Activated B cell treated with CpG ODN at 0.5 μM for 24 hours (primary cell): ENCODE measurements at places on chromosomes 1 and 21. TPM values are rescaled to one million over a fixed set of nuclear protein-coding genes. Genes with fewer than 3 reads are reported as not detected.

DNA sequence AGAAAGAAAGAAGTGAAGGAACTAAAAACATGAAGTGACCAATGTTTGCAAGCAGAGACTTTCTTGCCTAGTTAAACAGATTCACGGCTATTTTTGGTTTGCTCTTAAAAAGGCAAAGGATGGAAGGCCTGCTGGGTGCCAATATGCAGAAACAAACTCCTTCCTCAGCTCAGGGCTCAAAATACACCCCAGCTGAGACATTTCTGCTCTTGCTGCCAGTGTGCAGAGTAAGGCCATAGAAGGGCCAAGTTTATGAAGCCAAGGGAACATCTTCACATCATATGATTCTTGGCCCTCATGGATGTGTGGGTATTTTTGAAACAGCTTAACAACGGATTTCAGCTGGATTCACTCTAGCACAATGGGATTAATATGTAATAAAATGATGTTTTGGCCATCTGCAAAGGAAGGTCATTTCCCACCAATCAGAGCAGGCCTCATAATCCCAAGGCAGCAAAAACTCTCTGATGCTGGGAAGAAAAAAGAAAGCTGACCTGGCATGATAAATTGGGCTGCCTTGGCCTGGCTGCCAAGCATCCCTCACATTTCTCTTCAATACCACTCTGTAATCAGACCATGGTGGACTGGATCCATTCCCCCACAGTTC lies 70.7 kb downstream of the CAPZB start:
- no peak for DNase-seq
- H3K27ac ChIP-seq: no peak overlapping the region
- peaks cover 52% of the 10 kb centered on the region for H3K4me1 ChIP-seq
- H3K27me3 ChIP-seq: no peaks in the 10 kb centered on the region

DNA sequence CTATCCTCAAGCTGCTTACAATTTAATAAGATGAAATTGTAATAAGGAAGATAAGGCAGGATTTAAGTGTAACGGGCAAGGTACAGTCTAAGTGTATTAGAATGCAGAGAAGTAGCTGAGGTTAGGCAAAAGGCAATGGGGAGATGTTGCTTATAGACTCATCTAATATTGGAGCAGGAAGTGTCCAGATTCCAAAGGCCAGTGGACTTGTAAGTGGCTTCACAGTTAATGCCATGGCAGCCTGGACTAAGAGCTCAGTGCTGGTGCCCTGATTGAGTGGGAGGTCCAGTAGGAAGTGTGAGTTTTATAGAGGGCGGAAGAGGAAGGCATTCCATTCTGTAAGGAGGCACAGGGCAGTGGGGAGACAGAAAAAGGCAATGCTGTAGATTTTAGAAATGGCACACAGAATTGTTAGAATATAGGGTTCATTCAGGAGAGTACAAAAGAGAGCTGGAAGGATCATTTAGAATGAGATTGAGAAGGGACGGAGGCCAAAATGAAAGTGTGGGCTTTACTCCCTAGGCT lies 12.6 kb downstream of the MAP3K21 start:
- H3K27me3 ChIP-seq: peaks cover 23% of the 10 kb centered on the region
- no peak overlapping the region for H3K4me3 ChIP-seq
- DNase-seq: no peak

LHX8 gene
- not detected in 2 replicates for total RNA-seq

DNA sequence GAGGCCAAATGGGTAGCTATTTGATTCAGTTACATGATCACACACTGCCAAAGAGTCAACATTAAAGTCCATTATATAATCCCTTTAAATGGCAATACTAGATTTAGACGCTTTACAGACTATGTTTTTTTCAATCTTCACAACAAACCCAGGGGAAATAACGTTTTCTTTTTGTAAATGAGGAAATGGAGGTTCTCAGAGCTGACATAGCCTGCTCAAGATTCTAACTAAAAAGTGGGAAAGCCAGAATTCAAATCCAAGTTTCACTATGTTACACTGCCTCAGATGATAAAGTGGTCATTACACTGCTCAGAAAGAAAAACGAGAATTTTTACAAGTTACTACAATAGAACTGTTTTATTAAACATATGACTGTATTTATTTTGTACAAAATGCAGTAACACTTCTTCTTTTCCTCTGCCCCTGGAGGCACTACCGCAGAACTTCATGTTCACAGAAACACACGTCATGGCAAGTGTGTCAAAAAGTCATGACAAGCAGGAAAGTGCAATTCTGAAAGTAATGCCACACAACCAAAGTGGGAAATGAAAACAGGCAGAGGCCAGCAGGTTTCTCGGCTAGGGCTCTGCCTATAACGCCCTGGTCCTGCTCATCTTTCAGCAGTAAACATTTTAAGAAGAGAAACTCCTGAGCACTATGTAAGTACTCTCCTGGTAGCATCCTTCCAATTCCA lies 19.0 kb downstream of the THEMIS2 start:
- peak overlapping the region; percentile 89 for H3K27ac ChIP-seq
- H3K4me1 ChIP-seq: peaks cover 57% of the 10 kb centered on the region
- DNase-seq: no peak
- peak overlapping the region; percentile 50 for H3K4me3 ChIP-seq
- H3K27me3 ChIP-seq: no peaks in the 10 kb centered on the region
